ENCODE measurements at places on chromosomes 13 and 19. TPM values are rescaled to one million over a fixed set of nuclear protein-coding genes. Genes with fewer than 3 reads are reported as not detected.
A peak's percentile ranks its signal among the peaks of the same experiment; 100 is the strongest.

- no peak for DNase-seq
Observed at GRCh38 chr19:22634450-22634827, 315 bp downstream of the ZNF492 start.

The SHISA7 gene
- total RNA-seq = 43.4 TPM

DNA sequence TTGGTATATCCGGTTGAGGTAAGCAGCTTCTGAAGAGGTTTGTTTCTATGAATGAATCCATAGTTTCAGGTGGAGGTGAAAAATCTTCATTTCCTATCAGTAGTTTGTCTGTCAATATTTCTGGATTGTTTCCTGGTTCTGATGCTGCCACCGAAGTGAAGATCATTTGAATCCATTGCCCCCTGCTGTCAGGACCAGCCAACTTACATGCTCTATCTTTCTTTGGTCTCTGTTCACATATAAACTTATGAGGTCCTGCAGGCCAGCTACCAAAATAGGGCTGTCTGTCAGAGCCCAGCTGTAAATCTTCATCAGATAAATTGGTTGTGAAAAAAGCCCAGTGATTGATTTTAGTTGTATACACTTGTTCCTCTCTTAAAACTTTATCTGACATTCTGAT is 15.2 kb upstream of the N4BP2L1 start:
- DNase-seq = no peak

- DNase-seq = no peak
Observed at GRCh38 chr13:95505986-95506385, 46.5 kb upstream of the CLDN10 start.

The FDX2 gene
- 49.2 TPM for total RNA-seq

DNA sequence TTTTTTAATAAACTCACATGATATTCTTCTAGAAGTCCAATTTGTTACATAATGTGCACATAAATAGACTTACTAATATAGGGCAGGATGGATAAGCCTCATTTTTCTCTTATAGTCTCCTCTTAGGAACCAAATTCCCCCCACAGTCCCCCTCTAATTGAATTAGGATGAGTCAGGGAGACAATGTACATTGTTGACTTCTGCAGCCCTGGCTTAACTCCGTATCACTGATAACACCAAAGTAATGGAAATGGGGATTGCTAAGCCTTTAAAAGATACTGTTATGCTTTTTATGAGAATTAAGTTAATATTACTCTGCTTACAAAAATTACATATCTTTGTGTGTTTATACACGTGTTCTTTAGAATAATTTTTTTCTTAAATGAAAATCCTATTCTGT is 5.1 kb upstream of the PCDH9 start:
- no peak for DNase-seq

The BLVRB gene
- 35.0 TPM for total RNA-seq

DNA sequence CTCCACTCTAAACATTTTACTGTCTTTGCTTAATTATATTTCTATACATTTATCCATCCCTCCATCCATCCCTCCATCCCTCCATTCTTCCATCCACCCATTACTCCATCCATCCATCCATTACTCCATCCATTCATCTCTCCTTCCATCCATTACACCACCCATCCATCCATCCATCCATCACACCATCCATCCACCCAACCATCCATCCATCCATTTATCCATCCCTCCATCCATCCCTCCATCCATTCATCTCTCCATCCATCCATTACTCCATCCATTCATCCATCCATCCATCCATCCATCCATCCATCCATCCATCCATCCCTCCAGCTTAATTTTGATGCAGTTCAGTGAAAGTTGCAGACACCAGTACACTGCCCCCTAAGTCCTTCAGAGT is 5.0 kb upstream of the HIF3A start:
- DNase-seq = no peak

- peak; percentile 24 for DNase-seq
Observed at GRCh38 chr13:31951215-31951678, 80.3 kb upstream of the FRY start.

- DNase-seq = no peak
Observed at GRCh38 chr13:95035311-95036109, 265.7 kb downstream of the ABCC4 start.

The CALR gene
- total RNA-seq = 459 TPM

- DNase-seq = peak; percentile 86
Observed at GRCh38 chr19:3270902-3271301, 46.4 kb downstream of the CELF5 start.

GRCh38 chr13:111184458-111185401 is 69.6 kb downstream of the ARHGEF7 start:
- no peak for DNase-seq

DNA sequence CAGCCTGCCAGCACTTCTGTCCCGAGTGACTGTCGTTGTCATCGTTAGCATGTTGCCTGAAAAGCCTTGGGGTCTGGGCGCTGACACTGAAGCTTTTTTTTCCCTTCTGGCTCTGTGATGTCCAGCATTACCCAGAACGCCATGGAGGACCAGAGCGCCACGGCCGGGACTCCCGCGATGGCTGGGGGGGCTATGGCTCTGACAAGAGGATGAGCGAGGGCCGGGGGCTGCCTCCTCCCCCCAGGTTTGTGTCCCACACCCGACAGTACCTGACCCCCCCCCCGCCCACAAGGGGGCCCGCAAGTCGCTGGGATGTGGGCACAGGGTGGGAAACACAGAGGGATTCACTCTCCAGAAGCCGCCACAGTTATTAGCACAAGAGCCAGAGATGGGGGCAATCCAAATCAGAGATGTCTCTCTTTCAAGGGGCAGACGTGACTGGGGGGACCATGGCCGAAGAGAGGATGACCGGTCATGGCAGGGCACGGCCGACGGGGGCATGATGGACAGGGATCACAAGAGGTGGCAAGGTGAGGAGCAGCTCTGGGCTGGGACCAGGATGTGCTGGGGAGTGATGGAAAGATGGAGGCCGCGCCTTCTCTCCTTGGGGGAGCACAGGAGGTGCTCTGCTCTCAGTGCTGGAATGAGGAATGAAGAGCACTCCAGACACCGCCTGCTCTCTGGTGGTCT is 13.2 kb downstream of the MICOS13 start:
- DNase-seq = no peak

The ATP8A2 gene
- total RNA-seq = 47.8 TPM

DNA sequence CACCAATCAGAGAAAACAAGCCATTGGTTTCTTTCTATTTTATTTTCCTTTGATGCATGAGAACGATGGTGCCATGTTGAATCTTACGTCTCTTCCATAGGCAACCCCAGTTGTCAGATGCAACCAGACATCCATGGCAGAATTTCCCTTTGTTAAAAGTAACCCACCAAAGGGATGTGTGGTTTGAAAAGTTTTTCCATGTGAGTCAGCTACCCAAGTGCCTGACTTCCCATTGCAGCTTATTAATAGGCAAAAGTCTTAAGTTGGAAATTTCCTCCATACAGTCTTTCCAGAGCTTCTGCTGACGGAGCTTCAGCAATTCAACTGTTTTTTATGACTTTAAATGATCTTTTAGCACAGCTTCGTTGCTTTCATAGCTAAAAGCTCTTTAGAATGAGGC is 73.8 kb upstream of the FAM216B start:
- DNase-seq = no peak

DNA sequence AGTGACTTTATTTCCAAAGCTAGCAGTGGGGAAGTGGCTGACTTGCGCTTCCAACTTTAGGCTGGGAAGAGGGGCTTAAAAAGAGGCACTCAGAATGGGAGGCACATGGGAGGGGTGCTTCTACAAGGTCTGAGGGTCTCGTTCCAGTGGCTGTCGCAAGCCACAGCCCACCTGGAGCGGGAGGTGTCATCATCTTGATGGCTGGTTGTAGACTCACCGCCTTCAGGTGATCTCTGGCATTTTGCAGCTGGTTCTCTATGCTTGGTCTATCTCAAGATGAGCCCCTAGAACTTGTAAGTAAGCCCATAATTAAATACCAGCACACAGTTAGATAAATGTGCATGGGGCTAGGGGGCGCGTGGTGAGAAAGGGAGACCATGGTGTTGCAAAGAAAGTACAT is 9.2 kb downstream of the TEX29 start:
- DNase-seq = no peak

DNA sequence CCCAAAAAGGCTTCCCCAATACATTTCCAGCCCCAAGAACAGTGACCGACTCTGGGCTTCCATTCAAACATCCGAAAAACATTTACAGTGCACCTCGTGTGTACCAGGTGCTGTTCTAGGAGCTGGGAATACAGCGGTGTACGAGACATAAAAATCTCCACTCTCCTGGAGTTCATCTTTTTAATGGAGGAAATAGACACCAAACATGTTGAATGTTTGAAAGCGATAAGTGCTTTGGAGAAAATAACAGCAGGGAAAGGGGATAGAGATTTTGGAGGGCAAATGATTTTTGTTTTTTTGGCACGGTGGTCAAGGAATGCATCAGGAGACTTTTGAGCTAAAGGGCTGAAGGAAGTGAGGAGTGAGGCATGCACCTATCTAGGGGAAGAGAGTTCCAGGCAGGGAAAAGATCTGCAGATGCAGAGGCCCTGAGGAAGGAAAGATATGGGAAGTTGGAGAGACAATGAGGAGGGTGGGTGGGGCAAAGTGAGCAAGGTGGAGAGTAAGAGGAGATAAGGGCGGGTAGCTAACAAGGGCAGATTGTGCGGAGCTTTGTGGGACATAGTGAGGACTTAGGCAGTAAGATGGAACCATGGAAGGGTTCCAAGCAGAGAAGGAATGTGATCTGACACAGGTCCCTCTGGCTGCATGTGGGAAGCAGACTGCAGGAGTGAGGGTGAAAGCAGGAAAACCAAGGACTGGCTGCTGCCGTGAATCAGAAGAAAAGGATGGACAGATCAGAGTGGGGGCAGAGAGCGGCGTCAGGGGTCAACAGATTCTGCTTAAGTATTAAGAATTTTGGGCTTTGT is 703 bp upstream of the FBL start:
- DNase-seq = no peak

The OR10H1 gene
- total RNA-seq = 0.37 TPM

DNA sequence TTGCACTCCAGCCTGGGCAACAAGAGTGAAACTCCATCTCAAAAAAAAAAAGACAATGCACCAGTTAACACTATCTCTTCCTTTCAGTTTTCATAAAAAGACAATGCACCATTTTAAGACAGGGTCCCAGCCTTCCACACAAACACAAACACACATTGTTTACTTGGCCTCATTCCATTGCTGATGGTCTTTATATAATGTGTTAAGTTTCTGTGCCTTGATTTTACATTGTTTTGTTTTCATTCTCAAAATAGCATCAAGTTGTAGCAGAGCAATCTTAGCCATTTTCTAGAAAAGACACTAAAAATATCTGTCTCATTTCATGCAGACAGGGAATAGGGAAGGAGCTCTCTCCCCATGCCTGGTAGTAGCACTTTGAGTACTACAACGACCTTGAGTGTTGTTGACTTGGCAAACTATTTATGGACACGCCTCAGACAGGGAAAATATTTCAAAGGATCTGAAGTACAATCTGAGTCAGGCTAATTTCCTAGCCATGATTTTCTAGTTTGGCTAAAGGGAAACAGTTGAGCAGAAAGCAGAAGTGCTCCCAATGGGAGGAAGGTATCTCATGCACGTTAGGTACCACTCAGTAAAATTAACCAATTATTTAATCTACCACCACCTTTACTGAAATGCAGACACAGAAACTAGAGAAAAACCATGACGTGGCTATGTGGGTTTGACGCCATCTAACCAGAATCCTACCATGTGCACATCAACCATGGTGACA is 120.6 kb downstream of the ABCC4 start:
- DNase-seq = no peak

DNA sequence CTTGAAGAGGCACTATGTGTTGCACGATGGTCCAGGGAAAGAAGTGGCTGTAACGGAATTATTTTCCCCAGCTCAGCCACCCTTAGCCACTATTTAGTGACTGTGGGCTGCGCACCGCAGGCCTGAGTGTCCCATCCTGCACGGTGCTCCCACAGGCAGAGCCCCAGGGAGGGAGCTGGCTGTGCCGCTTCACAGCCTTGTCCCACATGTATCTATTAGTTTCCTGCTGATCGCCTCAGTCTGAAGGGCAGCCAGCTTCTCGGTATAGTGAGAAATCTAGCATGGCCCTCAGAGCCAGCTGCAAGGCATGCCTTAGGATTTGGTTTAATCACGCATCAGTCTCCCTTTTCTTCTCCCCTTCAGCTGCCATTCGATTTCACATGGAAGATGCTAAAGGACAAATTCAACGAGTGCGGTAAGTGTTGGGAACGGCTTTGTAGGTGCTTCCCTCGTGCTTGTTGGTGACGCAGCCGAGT is 15.7 kb downstream of the PRAM1 start:
- DNase-seq = no peak

DNA sequence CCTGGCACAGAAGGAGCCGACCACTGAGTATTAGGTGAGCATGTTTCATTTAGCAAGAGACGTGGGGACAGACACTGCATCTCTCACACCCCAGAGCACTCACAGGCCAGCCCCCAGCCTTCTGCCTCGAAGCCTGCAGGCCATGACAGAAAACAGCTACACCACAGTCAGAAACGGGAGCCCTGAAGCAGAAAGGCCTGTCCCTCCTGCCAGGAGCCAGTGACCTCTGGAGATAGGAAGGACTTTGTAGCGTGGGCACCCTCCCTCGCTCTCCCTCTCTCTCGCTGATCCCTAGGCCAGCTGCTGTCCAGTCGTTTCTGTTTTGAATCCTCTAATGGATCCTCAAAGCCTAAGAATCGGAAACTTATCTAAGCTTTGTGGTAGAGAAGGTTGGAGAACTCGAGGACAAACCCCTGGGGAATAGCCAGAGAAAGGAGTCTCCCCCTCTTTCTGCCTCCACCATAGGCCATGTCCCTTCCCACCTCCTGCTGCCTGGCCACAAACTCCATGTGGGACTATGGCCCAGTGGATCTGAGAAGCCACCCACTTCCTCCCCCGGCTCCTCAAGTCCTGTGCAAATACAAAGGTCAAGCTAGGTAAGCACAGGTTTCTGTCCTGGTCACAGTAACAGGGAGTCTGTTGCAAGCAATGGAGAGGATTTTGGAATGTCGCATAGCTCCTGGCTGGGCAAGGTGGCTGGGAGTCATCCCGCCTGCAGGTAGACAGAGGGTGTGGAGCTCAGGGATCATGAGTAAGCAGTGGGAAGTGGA is 95.1 kb downstream of the NUFIP1 start:
- DNase-seq = no peak

The FREM2 gene
- 1.7 TPM for total RNA-seq

The CCNA1 gene
- total RNA-seq = 10.4 TPM

The GPI gene
- 502 TPM for total RNA-seq

DNA sequence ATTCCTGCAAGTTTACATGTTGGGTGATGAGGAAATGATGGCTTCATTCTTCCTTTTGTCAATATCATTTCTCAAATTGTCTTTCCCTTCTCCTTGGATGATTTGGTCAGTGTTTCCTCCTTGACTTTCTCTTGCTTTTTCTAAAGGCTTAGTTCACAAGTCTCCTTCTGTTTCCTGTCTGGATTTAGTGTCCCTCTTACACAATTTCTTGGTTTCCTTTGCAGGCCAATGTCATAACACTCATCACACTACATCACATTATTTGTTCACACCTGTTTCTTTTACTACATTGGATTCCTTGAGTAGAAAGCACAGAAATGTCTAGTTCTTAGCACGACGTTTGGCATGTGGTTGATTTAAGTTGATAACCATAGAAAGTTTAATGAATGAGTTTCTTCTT is 490.7 kb downstream of the TDRD3 start:
- no peak for DNase-seq

The ATP4A gene
- total RNA-seq = 2.1 TPM

GRCh38 chr19:2421581-2422306 is 5.6 kb downstream of the TIMM13 start:
- no peak for DNase-seq

The ZNF420 gene
- 21.2 TPM for total RNA-seq

GRCh38 chr19:1503089-1503924 is 9.5 kb downstream of the ADAMTSL5 start:
- DNase-seq = peak; percentile 46

- DNase-seq = no peak
Observed at GRCh38 chr19:29302002-29302928, 89.3 kb upstream of the UQCRFS1 start.

Data from dorsolateral prefrontal cortex (tissue), 122 donors.